ENCODE measurements at places on chromosomes 5 and 9.

DNA sequence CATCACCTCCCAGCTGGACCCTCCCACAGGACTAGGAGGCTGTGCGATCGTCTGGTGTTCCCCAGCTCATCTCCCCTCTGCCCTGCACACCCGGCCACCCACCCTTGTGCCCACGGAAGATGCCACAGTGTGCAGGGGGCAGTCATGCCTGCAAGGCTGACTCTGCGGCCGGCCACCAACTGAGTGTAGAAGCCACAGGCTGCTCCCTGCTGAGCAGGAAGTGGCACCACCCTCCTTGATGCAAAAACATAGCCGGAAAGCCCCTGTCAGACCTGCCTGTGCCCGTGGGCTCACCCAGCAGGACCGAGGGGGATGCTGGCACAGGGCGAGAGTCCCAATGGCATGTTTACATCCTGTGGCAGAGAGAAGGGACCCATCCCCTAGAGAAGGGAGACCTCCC lies 40.3 kb upstream of the SLC12A7 start:
- DNase-seq: no peak

- DNase-seq: no peak
Measured at GRCh38 chr5:180271221-180271620, 20.7 kb downstream of the MAPK9 start.

DNA sequence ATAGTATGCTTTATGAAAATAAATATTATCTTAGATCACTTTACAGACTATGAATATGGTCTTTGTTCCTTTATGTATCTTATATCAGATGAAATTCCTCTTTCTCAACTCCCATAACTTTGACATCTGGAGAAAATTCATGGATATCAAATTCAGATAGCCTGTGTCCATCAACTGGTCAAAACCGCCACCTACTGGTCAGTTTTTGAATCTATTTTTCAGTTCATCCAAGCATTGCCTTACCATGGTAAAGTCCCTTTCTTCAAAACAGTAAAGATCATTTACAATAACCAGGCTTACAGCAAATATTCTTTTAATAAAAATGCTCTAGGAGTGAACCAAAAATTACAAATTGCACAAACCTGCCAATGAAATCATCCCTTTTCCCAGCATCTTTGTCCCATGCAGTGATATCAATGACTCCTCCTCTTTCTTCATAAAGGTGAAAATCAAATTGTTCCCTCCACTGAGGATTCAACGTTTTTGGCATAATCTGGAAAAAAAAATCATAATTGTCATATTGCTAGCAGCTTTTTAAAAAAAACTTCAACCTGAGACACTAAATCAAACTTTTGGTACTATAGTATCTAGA lies 290.5 kb downstream of the SLF1 start:
- DNase-seq: peak; percentile 3

DNA sequence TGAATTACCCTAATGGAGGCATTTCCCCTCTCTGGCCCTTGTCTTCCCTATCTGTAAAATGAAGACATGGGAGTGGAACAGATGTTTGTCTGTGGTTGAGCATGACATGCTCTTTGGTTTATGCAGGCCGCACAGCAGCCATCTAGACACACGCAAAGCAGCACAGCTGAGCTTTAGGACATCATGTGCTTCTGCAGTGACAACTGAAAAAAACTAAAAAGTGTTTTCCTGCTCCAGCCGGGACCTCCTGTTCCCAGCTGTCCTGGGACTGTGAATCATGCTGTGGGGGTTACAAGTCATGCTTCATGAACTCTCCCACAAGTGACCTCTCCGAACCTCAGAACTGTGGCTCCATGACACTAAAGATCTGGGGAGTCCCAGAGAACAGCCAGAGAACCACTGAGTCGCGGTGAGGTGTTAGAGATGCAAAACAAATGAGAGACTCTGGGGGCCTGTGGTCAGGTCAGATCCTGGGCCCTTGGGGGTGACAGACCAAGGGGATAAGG lies 1.7 kb downstream of the SMIM3 start:
- no peak for DNase-seq

DNA sequence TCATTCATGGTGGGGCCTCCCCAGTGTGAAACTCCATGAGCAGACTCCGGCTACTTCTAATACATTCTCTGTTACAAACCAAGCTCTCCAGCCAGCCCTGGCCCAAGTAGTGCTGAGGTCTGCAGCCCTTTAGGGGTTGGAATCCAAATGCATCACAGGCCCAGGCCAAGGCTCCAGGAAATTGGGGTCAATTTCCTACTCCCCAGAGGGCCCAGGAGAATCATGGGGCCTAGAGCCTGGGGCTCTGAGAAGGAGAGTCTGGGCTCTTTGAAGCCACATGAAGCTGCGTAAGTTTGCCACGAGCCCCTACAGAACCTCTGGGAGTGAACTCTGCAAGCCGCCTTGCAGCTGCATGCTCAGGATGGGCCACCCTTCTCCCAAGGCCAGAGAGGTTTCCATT lies 206.4 kb downstream of the PAPPA start:
- DNase-seq: no peak

- DNase-seq: no peak
Measured at GRCh38 chr9:124263800-124264426, 6.2 kb downstream of the NEK6 start.

GRCh38 chr5:12805165-12805698 lies 901.0 kb upstream of the CTNND2 start:
- DNase-seq: no peak

- DNase-seq: no peak
Measured at GRCh38 chr9:20315677-20316076, 306.6 kb downstream of the MLLT3 start.

- DNase-seq: peak; percentile 88
Measured at GRCh38 chr5:102296178-102296817, at the start of gene SLCO4C1. Gene SLCO4C1, minus strand, starts transcription at chr5:102296284. Its CDS starts 22 bp downstream, at chr5:102296262.

GRCh38 chr9:94286116-94286515 lies 27.0 kb downstream of the ZNF169 start:
- no peak for DNase-seq

GRCh38 chr5:74027732-74028338 lies 401.8 kb downstream of the ARHGEF28 start:
- DNase-seq: no peak

DNA sequence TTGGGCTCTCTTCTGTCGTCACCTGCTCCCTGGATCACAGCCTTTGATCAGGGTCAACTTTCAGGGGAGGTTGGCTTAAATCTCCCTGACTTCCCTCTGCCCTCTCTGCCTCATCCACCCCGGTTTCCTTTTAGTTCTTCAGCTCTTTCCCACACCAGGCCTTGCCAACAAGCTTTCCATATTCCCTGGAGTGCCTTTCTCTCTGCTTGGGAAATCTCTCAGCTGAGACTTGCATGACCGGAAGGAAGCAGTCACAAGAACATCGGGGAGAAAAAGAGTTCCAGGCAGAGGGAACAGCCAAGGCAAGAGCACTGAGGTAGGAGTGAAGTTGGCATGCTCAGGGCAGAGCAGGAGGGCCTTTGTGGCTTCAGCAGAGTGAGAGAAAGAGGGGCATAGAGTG lies 88.4 kb upstream of the HSPA9 start:
- DNase-seq: no peak

- no peak for DNase-seq
Measured at GRCh38 chr9:36214571-36214970, 23.9 kb downstream of the CLTA start.

DNA sequence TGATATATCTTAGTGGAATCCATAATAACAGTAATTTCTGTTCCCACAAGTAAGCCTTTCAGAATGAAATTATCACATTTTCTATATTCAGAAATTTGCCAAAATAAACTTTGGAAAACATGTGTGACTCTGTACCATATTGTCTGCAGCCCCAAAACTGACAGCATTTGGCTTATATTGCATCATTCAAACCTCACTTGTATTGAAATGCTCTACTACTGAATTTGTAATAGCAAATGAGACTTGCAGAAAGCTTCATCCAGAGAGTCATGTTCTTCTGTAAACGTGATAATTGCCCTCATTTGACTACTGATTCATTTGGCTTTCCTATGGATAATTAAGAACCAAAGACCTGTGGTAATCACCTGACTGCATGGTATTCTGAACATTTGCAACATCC lies 1249.5 kb upstream of the CDH18 start:
- DNase-seq: no peak

- DNase-seq: no peak
Measured at GRCh38 chr9:131409458-131409992, 15.6 kb downstream of the PRRC2B start.

DNA sequence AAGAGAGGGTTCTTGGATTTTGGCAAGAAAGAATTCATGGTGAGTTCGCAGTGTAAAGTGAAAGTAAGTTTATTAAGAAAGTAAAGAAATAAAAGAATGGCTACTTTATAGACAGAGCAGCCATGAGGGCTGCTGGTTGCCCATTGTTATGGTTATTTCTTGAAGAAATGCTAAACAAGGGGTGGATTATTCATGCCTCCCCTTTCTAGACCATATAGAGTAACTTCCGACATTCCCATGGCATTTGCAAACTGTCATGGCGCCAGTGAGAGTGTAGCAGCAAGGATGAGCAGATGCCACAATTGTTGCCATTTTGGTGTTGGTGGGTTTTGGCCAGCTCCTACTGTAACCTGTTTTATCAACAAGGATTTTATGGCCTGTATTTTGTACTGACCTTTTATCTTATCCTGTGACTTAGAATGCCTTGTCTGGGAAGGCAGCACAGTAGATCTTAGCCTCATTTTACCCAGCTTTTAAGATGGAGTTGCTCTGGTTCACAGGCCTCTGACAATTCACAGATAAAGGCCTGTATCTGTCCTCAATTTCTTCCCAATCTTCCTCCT lies 1026.1 kb upstream of the DMAC1 start:
- DNase-seq: no peak

- DNase-seq: peak; percentile 76
Measured at GRCh38 chr9:108816037-108816436, 39.7 kb downstream of the ACTL7B start.

- DNase-seq: no peak
Measured at GRCh38 chr9:116162241-116162781, 8.7 kb downstream of the PAPPA start.

- no peak for DNase-seq
Measured at GRCh38 chr5:106154280-106154716, 1516.4 kb downstream of the EFNA5 start.

GRCh38 chr9:30995956-30996738 lies 1388.3 kb upstream of the ACO1 start:
- DNase-seq: no peak

- DNase-seq: no peak
Measured at GRCh38 chr5:174281855-174282254, 236.3 kb downstream of the NSG2 start.

DNA sequence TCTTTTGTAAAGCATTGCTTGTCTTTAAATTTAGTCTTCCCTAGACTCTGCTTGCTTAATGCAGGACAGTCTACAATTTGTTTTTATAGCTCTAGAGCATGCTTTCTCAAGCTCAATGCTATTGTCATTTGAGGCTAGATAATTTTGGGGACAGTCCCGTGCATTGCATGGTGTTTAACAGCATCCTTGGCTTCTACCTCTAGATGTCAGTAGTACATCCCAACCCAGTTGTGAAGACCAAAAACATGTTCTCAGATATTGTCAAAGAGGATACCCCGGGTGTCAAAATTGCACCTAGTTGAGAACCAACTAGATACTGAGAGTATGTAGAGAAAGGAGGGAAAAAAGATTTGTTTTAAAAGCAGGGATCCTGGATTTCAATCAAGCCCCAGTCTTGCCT lies 277.5 kb downstream of the CEMIP2 start:
- peak; percentile 9 for DNase-seq

DNA sequence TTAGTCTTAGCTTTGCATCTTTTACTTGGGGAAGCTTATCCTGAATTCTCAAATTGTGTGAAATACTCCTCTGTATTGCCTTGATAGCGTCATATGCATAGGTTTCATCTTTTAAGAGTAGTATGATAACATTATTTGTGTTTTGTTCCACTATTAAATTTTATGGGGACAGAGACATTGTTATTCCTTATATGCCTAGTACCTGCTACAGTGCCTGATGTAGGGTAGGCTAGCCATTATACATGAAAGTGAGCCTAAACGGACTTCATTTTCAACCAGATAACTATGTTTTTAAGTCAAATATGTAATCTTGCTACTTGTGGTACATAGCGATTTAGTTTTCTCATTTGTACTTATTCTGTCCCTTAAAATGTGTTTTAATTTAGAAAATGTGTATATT lies 105.9 kb downstream of the DMXL1 start:
- no peak for DNase-seq

DNA sequence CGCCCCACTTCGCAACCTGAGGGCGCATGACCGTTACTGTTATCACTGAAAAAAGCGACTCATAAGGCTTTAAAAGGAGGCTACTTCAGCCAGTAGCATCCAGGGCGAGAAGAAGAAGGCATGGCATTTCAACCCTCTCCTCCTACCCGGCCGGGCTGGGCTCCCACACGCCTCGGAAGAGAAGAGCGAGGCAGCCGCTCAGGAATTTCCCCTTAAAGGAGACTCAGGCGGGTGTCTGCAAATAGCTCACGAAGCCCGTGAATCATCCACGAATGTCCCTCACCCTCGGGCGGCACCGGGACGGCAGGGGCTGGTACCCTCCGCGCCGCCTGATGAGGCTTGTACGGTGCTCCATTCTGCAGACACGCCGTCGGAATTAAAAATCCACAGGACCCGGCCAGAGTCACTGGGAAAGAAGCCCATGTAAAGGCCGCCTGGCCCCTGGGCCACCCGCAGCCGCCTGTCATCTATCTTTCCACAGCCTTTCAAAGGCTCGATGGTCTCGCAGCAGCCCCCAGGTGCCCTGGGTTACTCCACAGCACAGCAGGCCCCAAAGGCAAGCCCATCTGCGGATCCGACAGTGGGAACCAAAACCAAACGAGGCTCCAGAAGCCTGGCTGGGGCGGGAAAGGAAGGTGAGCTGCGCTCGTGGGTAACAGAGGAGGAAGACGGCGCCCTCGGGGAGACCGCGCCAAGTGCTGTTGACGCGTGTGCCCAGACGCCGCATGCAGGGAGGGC lies 11.8 kb downstream of the SLC12A7 start:
- no peak for DNase-seq

DNA sequence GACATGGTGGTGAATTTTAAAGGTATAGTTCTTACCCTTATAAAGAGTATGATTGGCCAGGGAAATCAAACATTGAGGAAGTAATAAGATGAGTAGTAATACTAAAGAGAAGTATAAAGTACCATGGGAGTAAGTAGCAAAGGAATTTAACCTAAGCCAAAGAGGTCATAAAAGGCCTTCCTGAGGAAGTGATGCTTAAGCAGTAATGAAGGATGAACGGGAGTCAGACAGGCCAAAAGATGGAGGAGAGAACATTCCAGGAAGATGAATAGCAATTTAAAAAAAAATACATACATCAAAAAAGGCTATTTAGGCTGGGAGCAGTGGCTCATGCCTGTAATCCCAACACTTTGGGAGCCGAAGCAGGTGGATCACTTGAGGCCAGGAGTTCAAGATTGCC lies 29.0 kb downstream of the KLHL3 start:
- no peak for DNase-seq

GRCh38 chr9:97556721-97557605 lies 55.5 kb downstream of the TMOD1 start:
- no peak for DNase-seq

- DNase-seq: peak; percentile 12
Measured at GRCh38 chr5:176373100-176373818, 8.0 kb downstream of the ARL10 start.

- no peak for DNase-seq
Measured at GRCh38 chr9:6733831-6734230, 23.9 kb upstream of the KDM4C start.

GRCh38 chr5:84370176-84370575 lies 14.5 kb downstream of the EDIL3 start:
- no peak for DNase-seq
